ENCODE measurements at places on chromosomes 1 and 21.

DNA sequence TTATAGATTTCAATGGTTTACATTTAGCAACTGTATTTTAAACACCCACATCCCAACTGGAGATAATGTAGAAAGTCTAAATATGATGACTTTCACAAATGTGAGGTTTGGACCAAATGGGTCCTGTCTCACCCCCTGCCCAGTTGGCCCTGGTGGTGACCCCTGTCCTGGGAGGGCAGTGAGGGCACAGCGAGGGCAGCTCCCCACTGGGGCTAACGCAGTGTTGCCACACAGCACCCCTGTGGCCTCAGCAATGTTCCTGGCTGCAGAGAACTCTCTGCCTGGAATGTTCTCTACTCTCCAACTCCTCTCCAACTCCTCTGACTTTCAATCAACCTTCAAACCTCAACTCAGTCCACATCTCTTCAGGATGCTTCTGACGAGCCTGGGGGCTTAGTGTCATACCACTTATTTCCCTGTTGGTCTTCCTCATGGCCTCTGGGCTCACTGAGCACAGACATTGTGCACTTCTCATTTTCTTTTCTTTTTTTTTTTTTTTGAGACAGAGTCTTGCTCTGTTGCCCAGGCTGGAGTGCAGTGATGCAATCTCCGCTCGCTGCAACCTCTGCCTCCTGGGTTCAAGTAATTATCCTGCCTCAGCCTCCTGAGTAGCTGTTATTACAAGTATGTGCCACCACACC, 25.8 kb downstream of the KCNA10 start:
- DNase-seq, result peak; percentile 24

- no peak for DNase-seq
Observed at GRCh38 chr1:172277275-172277674, 143.2 kb upstream of the C1orf105 start.

- no peak for DNase-seq
Observed at GRCh38 chr1:156162430-156163037, 9.1 kb downstream of the SEMA4A start.

- no peak for DNase-seq
Observed at GRCh38 chr21:29174607-29175013, 44.2 kb downstream of the MAP3K7CL start.

DNA sequence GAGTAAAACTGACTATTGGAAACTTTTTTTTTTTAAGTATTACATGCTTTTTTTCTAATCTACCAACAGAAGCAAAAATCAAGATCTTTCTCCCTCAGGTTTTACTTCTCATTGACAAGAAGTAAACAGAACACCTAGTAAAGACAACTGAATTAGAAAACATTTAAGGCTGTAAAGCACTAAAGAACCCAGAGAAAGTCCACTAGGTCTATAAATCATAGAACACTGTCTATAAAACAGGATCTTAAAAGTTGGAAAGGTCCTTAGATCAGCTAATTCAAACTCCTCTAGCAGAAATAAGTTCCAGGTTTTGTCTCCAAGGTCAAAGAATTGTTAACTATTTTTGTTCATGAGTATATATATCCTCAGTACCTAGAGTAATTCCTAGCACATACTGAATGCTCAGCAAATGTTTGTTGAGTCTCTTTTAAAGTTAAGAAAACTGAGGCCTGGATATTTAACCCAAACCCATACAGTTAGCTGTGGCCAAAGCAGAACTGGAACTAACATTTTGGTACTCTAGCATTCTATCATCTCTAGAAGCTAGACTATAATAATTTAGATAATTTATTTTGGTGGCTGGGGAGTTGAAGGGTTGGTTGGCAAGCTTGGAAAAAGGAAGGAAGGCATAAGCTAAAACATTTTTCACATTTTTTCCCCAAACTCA, 3.0 kb downstream of the EPS15 start:
- no peak for DNase-seq

- DNase-seq, result no peak
Observed at GRCh38 chr1:30731806-30732276, 8.5 kb upstream of the MATN1 start.

DNA sequence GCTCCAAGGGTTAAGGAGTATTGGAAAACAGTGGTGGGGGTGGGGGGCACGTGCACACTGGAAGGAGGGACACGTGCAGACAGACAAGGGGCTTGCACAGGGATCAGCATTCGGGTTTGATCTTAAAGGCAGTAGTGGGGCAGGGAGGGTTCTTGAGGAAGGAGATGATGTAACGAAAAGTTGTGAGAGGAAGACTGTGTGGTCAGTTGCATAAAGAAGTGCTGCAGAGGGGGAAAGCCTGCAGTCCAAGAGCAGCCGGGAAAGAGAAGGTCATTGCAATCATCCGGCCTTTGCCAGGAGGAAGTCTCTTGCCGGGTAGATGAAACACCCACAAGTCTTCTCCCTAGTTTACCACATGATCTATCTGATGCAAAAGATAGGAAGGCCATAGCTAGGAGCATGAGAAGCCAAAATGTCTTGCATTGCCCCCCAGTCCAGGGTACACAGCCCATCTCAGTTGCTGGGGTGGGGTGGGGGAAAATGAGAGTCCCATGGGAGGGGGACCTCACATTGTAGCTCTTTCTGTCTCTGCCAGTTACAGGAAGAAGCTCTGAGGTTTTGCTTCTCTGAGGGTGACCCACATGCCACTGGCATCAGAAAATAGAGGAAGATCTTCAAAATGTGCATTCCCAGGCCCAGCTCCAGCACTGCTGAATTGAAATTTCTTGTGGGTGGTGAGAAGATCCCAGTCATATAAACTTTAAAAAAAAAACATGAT, 202.5 kb upstream of the RAB4A start:
- peak; percentile 97 for DNase-seq

DNA sequence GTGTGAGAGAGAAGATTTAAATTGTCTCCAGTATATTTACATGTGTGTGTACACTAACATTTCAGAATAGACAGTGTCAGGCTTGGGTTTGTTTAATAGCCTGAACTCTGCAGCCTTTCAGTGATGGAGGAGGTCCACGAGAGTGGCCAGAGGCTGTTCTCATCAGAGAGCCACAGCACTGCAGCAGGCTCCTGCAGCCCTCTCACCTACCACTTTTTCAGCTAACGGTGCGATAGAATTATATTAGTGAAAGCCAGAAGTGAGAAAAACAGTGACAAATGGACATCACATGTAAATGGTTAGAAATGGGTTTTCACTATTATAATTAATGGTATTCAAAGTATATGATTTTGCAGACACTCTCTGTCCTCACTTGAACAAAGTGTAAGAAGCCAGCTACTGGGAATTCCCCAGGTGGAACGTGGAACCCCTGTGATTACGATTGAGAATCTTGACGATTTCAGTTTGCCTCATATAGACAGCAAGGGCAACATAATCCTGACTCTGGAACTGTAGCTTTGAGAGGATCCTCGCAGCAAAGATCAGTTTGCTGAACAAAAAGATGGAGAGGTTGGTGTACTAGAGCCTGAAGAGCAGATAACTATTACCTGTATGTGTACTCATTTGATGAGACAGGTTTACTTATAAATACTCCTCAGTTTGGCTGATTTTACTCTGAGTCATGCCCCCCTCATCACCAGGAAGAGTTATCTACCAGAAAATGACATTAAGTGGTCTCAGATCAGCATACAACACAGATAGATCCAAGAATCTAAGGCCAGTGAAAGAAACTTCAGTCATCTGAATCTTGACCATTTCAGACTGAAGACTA, 31.4 kb downstream of the IFI16 start:
- no peak for DNase-seq

GRCh38 chr1:246608616-246609376, 42.5 kb downstream of the CNST start:
- peak; percentile 96 for DNase-seq

DNA sequence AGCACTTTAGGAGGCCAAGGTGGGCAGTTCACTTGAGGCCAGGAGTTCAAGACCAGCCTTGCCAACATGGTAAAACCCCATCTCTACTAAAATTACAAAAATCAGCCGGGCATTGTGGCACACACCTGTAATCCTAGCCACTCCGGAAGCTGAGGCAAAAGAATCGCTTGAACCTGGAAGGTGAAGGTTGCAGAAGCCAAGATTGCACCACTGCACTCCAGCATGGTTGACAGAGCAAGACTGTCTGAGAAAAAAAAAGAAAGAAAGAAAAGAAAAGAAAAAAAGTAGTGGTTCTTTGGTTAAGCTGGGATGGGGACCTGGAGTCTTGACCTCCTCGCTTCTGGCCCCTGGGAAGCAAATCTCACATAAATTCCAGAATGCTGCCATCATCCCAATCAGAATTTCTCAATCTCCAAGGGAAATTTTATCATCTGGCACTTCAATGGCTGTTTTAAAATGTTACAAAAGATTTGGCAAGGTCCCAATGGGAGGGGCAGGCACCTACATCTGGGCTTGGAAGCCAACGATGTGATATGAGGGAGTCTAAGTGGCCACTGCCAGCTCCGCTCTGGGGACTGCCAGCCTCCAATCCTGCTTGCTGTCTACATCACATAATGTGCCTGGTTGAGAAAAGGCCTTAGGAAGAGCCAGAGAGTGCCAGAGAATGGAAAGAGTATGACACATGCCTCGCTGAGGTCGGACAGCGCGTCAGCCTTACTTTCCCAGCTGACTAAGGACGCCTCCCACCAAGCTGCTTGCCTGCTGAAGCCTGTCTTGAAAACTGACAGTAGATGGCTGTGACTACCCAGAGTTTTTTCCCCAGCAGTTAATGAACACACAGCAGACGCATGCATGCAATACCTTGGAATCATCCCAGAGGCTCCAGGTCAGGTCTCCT, 42.1 kb upstream of the SRP9 start:
- no peak for DNase-seq

DNA sequence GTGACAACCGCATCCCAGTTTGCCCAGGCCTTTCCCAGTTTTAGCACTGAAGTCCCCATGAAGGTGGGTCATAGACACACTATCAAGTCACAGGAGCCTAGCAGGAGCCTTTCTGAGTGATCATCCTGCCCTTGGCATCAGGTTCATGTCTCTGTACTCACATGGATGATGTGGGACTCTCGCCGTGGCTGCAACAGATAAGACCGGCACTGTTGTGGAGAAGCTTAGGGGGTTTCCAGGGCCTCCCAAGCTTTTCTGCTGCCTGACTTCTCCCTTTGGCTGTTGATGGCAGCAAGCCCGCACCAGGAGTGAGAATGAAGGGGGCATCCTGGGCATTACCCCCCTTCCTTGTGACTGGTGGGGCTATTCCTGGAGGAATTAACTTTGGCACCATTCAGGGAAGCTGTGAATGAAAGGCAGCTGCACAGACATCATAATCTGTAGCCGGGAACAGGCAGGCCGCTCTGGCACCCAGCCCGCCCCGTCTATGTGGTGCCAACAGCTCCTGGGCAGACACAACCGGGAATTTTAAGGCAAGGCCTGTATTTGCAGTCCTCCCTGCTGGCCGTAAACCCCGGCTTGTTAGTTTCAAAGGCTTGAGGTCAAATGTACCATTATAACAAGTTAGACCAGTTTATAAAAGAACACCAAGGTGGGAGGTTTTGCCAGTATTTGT, 148.6 kb downstream of the HUNK start:
- DNase-seq, result no peak

DNA sequence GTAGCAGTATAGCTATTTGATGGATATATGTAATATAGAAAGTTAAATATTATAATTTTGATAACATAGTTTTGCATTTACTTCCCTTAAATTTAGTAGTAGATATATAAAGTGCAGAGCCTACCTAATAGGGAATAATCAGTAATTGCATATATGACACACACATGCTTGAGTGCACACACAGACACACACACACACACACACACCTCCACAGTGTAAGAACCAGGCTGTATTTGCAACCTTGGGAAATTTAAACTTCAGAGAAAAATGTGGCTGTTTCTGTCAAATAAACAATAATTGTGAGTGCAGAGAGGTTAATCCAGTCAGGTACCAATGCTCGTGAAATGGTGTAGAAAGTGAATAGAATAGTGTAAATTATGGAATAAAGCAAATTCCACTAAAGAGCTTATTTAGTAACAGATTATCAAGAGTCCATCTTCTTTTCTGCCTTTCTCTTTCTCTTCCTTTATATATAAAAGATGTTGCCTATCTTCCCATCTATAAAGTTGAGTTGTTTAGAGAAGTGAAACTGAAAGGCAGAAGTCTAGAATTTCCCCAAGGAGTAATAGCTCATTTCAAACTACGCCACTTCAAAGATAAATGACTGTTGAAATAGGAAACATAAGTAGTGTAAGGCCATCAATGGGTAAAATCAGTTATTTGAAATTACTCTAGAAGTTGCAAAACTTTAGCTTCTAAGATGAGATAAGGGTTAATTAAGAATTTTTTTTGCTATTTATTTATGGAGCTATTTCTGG, 273.7 kb downstream of the SRGAP2C start:
- DNase-seq, result peak; percentile 94

GRCh38 chr1:111907321-111907720, 82.1 kb downstream of the KCND3 start:
- no peak for DNase-seq

GRCh38 chr1:32063261-32063681, 9.5 kb upstream of the TMEM39B start:
- no peak for DNase-seq

DNA sequence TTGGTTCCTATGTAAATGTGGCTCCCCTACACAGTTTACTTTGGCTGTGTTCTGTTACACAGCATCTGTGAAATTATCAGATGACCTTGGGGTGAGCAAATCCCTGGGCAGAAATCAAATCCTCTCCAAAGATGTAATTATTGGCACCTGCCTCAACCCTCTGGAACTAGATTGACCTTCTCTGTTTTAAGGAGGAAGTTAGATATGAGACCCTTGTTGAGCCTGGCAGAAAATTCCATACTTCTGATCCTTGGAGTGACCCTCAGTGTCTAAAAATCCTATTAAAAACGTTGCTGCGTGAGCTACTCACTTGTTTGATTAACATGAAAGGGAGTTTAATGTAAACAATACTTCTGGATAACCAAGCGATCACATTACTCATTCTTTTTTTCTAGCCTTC, 122.0 kb downstream of the CLIC6 start:
- DNase-seq, result no peak
